ENCODE measurements at places on chromosomes 3 and 15.

DNA sequence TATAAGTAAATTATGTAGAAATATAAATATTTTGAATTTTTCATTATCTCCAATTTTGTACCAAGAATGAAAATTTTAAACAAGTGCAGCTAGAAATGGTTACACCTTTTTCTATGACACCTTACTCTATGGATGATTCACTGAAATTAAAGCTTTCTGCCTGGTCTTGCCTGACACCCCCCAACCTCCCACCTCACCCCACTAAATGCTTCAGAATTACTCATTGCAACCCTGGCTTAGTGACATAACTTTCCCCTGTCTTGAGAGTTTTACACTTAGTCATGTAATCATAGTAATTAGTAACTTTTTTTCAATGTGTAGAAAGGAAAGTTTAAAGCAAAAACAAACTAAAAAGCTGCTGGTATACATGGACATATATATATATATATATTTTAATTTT, 42.0 kb upstream of the MEIS2 start:
- H3K4me1 ChIP-seq = no peaks in the 10 kb centered on the region
- DNase-seq = no peak
- no peak overlapping the region for H3K4me3 ChIP-seq
- H3K27me3 ChIP-seq = no peaks in the 10 kb centered on the region
- no peak overlapping the region for H3K27ac ChIP-seq

DNA sequence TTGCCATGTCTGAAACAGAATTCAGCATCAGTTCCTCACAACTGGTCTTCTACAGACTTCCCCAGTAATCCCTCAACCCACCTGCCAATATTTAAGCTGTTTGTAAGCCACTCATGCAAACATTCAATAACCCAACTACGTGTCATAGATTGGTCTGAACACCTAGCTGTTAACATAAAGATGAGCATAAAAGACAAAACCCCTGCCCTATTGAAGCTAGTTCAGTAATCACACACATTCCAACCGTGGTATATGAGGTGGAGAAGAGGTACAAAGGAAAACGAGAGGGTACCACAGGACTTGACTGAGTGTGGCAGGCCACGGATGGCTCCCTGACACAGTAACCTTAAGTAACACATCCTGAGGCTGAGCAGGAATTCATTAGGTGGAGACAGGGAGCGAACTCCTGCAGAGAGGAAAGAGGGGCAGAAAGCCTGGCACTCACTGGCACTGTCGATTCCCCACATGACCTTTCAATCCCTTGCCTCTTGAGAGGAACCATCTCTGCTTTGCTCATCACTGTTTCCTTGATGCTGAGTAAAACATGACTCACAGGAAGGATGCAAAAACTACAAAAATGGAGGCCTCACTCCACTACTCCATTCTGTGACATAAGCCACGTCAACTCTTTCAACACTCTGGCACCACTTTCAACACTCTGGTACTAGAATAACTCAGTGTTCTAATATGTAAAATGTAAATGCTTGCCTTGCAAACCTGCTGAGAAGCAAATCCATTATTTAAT, 31.3 kb downstream of the RPN1 start:
- H3K36me3 ChIP-seq = peaks cover 25% of the 10 kb centered on the region
- DNase-seq = peak; percentile 75
- H3K4me1 ChIP-seq = peaks cover 17% of the 10 kb centered on the region
- no peaks in the 10 kb centered on the region for H3K27me3 ChIP-seq
- H3K4me3 ChIP-seq = no peak overlapping the region

DNA sequence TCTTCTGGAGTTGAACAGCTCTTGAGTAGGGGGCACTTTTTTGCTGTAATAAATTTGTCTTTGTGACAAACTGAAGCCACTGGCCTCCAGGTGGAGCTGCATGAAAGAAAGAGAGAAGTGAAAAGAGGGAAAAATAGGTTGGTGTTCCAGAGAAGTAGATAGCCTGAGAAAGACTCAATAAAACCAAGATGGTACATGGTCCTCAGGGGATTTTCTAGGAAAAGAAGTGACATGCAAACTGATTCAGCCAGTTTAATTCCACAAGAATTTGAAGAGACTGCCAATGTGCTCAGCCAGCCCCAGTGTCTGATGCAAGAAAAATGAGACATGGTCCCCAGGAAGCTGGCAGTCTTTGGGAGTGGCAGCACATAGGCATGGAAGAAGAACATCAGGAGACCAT, 152.7 kb downstream of the CD47 start:
- DNase-seq = peak; percentile 35
- H3K4me1 ChIP-seq = no peaks in the 10 kb centered on the region
- H3K36me3 ChIP-seq = no peaks in the 10 kb centered on the region
- H3K27ac ChIP-seq = no peak overlapping the region

- no peaks in the 10 kb centered on the region for H3K27me3 ChIP-seq
- H3K4me1 ChIP-seq = peaks cover 6% of the 10 kb centered on the region
- peaks cover 5% of the 10 kb centered on the region for H3K36me3 ChIP-seq
- no peak overlapping the region for H3K4me3 ChIP-seq
- no peak for DNase-seq
Observed at GRCh38 chr3:49910409-49911123, 6.9 kb upstream of the MST1R start.

DNA sequence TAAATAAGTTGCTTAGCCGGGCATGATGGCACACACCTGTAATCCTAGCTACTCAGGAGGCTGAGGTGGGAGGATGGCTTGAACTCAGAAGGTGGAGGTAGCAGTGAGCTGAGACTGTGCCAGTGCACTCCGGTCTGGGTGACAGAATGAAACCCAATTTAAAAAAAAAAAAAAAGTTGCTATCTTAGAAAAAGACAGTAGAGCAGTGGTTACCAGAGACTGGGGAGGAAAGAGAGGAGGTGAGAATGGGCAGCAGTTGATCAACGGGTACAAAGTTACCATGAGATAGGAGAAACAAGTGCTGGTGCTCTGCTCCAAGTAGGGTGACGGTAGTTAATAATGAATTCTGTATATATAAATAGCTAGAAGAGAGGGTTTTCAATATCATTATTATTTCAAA, 821 bp upstream of the CCR2 start:
- no peak overlapping the region for H3K4me3 ChIP-seq
- peaks cover 10% of the 10 kb centered on the region for H3K27me3 ChIP-seq
- no peak for DNase-seq

DNA sequence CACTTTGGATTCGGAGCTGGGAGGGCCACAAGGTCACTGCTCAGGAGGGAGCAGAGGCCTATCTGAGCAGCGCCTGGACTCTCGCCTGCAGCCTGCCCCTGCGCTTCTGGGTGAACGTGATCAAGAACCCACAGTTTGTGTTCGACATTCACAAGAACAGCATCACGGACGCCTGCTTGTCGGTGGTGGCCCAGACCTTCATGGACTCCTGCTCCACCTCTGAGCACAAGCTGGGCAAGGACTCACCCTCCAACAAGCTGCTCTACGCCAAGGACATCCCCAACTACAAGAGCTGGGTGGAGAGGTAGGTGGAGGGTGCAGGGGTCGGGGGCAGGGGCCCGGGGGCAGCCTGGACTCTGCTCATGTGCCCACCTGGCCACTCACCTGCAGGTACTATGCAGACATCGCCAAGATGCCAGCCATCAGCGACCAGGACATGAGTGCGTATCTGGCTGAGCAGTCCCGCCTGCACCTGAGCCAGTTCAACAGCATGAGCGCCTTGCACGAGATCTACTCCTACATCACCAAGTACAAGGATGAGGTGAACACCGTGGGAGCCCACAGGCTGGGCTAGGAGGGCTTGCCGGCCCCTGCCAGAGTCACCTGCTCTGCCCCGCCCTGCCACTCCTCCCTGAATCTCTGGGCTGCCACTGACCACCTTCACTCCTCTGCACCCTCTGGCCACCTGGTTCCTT, 49.5 kb downstream of the PLXNA1 start:
- no peaks in the 10 kb centered on the region for H3K27me3 ChIP-seq
- H3K27ac ChIP-seq = no peak overlapping the region
- peaks cover 27% of the 10 kb centered on the region for H3K36me3 ChIP-seq
- DNase-seq = no peak

GRCh38 chr15:87348746-87349145, 907.8 kb downstream of the NTRK3 start:
- H3K27me3 ChIP-seq = no peaks in the 10 kb centered on the region
- H3K4me3 ChIP-seq = no peak overlapping the region
- H3K4me1 ChIP-seq = peaks cover 4% of the 10 kb centered on the region

DNA sequence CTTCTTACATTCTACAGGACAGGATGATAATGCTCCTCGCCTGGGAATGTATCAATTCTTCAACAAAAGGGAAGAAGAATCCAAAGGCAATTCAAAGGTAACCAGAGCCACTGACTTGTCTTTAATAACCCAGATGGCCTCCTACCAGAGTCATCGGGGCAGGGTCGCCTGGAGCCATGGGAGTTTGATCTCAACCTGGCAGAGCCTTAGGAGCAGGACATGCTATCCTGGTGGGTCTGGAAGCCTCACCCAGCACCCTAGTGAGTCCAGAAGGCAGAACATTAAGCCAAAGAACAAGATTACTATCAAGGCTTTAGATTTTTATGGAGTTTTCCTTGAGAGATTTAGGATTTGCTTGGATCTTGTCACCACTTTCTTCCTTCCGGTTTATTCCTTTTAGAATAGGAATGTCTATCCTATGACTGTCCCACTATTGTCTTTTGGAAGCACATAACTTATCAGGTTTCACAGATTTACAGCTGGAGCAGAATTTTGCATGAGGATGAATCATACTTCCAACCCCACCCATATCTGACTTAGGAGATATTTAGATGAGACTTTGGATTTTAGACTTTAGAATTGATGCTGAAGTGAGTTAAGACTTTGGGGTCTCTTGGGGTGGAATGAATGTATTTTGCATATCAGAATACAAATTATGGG, 330.3 kb upstream of the GOLIM4 start:
- H3K4me3 ChIP-seq = no peak overlapping the region
- peak; percentile 48 for DNase-seq
- H3K27ac ChIP-seq = no peak overlapping the region

- H3K4me1 ChIP-seq = no peaks in the 10 kb centered on the region
- H3K4me3 ChIP-seq = no peak overlapping the region
- no peaks in the 10 kb centered on the region for H3K36me3 ChIP-seq
- H3K27me3 ChIP-seq = no peaks in the 10 kb centered on the region
- no peak overlapping the region for H3K27ac ChIP-seq
Observed at GRCh38 chr3:61226166-61226686, 25.0 kb downstream of the FHIT start.

GRCh38 chr3:46464326-46465195, at the start of gene LTF:
Gene LTF (minus strand): TSS chr3:46464905. CDS start chr3:46464867, 38 bp downstream.
- H3K36me3 ChIP-seq = no peaks in the 10 kb centered on the region
- H3K4me3 ChIP-seq = no peak within 1 kb of the TSS
- no peak for DNase-seq
- H3K4me1 ChIP-seq = no peaks in the 10 kb centered on the region
- no peak within 1 kb of the TSS for H3K27ac ChIP-seq
- peaks cover 24% of the 10 kb centered on the region for H3K27me3 ChIP-seq

DNA sequence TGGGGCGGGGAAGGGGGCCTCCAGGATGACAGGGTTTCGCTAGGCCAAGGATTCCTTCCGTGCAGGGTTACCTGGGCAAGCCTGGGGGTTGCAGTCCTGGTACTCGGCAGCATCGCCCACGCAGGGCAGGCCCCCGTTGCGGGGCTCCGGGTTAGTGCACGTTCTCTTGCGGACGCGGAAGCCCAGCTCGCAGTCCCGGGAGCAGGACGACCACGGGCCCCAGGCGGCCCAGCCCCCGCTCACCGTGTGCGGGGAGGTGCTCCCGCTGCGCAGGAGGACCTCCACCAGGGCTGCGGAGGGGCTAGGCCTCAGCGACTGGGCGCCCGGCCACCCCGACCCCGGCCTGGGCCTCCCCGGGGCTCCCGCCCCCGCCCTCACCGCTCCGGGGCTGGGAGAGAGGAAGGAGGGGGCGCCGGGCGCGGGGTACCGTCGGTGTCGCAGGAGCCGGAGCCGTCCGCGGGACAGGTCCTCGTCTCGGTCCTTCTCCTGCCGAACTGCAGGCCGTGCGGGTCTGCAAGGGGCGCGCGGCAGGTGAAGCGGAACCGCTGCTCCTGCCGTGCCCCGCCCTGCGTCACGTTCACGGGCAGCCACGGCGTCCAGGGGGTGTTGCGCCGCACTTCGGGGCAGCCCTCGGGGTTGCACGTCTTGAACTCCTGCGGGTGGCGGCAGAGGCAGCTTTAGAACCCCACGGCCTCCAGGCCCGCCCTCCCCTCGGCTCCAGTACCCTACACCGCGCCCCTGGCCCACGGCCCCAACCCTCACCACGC, 114.6 kb downstream of the SEMA5B start:
- no peak overlapping the region for H3K27ac ChIP-seq
- H3K27me3 ChIP-seq = peaks cover 13% of the 10 kb centered on the region
- no peak overlapping the region for H3K4me3 ChIP-seq
- no peaks in the 10 kb centered on the region for H3K36me3 ChIP-seq
- H3K4me1 ChIP-seq = no peaks in the 10 kb centered on the region

DNA sequence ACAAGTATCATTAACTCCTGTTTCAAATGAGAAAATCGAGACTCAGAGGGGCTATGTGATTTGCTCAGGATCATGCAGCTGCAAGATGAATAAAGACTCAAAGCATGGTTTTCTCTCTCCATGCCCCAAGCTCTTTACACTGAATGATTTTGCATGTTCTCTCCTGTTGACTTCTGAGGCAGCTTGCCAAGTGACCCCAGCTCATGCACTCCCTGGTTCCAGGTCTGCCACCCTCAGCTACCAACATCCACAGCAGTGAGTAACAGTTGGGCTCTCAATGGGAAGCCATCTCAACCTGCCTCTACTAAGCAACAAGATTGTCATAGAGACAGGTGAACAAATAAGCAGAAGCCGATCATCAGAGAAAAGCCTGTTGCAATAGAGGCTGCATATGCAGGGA, 116.9 kb upstream of the GADL1 start:
- H3K27ac ChIP-seq = no peak overlapping the region
- no peaks in the 10 kb centered on the region for H3K27me3 ChIP-seq
- H3K36me3 ChIP-seq = no peaks in the 10 kb centered on the region
- no peak overlapping the region for H3K4me3 ChIP-seq
- no peaks in the 10 kb centered on the region for H3K4me1 ChIP-seq

GRCh38 chr15:38259134-38259533, 6.5 kb downstream of the SPRED1 start:
- H3K4me1 ChIP-seq = peaks cover 8% of the 10 kb centered on the region
- no peak for DNase-seq
- H3K27me3 ChIP-seq = no peaks in the 10 kb centered on the region

GRCh38 chr3:31974471-31974870, 6.6 kb downstream of the OSBPL10 start:
- H3K4me1 ChIP-seq = peaks cover 4% of the 10 kb centered on the region
- no peaks in the 10 kb centered on the region for H3K27me3 ChIP-seq
- DNase-seq = peak; percentile 95
- no peak overlapping the region for H3K27ac ChIP-seq
- no peak overlapping the region for H3K4me3 ChIP-seq

- peak; percentile 95 for DNase-seq
- H3K27ac ChIP-seq = peak overlapping the region; percentile 79
- no peaks in the 10 kb centered on the region for H3K36me3 ChIP-seq
- peak overlapping the region; percentile 65 for H3K4me3 ChIP-seq
Observed at GRCh38 chr15:58770519-58770856, 614 bp upstream of the MINDY2 start.

GRCh38 chr15:31255732-31256377, 70.8 kb upstream of the KLF13 start:
- no peak overlapping the region for H3K27ac ChIP-seq
- peaks cover 8% of the 10 kb centered on the region for H3K27me3 ChIP-seq
- H3K36me3 ChIP-seq = no peaks in the 10 kb centered on the region
- no peak for DNase-seq
- no peak overlapping the region for H3K4me3 ChIP-seq
- no peaks in the 10 kb centered on the region for H3K4me1 ChIP-seq

- DNase-seq = no peak
- H3K36me3 ChIP-seq = no peaks in the 10 kb centered on the region
- H3K27me3 ChIP-seq = no peaks in the 10 kb centered on the region
- no peak overlapping the region for H3K27ac ChIP-seq
- no peaks in the 10 kb centered on the region for H3K4me1 ChIP-seq
Observed at GRCh38 chr3:112355307-112355687, 22.3 kb downstream of the CD200 start.

All from fibroblast of lung (primary cell).